ENCODE measurements at places on chromosomes 11 and 22.

DNA sequence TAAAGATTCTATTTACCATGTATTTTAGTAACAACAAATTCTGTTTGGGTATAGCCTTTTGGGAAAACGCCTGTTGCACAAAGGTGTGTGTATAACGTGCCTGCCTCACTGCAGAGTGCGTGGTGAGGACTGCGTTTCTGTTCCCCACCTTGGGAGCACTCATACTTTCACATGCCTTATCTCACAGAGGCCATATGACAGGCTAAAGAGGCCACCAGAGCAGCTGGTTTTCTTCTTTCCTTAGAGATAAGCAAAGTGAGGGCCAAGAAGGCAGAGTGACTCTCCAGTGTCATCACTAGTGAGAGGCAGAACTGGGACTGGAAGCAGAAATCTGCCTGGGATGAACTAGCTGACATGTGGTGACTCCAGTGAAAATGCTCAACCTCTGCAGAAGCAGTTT is 369.2 kb upstream of the NARS2 start:
- DNase-seq, result no peak

GRCh38 chr11:19880088-19880345 is 167.4 kb downstream of the NAV2 start:
- no peak for DNase-seq

DNA sequence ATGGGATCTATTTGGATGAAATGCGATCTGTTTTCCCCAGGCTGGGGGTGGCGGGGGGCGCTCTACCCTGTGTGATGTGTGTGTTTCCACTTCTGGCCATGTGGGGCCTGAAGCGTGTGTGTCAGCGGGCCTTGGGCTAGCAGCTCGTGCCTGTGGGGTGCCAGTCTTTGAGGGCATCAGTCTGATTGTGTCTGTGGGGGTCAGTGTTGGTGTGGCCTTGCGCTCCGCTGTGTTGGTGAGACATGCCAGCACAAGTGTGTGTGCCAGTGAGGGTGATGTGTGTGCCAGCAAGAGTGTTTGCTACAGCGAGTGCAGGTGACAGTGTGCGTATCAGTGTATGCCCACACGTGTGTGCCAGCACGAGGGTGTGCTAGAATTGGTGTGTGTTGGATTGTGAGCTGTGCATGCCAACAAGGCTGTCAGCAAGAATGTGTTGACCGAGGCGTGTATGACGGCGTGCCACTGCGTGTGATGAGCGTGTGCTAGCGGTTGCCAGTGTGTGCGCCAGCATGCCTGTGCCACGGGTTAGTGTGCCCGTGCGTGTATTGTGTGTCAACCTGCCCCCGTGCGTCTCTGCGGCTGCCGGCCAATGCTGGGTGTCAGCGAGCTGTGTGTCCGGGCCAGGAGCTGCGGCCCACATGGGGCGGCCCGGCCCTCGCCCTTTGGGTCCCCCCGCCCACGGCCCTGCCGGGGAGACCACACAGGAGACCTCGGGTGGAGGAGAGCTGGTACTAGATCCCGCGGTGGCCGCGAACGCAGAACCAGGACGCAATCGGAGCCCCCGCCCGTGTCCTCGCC is 519 bp downstream of the ARRB1 start:
- DNase-seq, result peak; percentile 48

- DNase-seq, result no peak
Measured at GRCh38 chr11:58525037-58525614, 17.2 kb upstream of the OR5B21 start.

DNA sequence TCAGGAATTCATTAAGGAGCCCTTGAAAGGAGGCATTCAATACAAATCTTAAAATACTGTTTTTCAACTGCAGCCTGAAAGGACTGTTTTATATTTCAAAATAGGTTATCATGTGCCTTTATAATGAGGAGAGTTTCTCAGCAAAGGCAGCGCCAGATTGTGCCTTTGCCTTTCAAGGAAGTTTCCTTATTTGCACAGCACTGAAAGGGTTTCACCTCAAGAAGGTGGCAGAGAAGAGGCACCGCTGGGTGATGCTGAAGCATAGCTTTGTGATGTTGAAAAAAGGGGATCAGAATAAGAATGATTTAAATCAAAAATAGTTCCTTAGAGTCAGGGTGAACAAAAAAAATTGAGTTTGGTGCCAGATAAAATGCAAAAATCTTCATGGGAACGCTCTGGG is 601.0 kb upstream of the KIRREL3 start:
- DNase-seq, result no peak

GRCh38 chr11:108733479-108734116 is 68.7 kb downstream of the DDX10 start:
- DNase-seq, result no peak

DNA sequence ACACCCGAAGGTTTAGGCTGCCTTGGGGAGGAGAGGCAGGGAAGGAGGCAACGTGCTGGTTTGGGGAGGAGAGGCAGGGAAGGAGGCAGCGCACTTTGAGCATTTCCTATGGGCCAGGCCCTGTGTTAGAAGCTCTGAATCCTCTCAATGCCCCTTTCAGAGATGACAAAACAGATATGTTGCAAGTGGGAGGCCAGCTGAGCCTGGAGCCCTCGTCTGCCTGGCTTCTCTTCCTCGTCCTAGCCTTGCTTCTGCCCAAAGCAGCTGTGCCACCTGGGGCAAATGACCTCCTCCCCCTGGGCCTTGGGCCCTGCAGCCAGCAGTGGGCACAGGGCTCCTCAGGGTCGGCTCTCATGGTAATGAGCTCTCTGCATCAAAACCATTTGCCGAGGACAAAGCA is 15.3 kb upstream of the LRRC32 start:
- no peak for DNase-seq

DNA sequence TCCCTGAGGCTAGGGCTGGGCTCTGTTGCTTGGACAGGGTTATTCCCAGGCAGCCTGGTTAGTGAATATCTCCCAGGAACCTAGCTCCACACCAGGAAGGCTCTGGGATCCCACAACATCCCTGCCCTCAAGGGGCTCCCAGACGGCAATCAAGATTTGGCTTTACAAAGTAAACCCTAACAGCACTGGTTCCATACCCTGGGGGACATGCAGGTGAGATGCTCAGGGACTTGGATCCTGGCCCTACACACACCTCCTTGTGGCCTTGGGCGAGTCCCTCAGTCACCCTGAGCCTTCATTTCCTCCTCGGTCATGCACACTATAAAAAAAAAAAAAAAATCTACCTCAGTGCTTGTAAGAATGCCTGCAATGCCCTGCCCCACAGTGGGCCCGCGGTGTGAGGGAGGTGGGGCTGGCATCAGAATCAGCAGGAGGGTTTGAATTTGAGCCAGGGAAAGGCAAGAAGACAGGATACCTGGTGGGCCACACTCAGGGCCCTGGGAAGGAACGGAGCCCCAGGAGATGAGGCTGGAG is 86.3 kb downstream of the MORC2 start:
- no peak for DNase-seq

DNA sequence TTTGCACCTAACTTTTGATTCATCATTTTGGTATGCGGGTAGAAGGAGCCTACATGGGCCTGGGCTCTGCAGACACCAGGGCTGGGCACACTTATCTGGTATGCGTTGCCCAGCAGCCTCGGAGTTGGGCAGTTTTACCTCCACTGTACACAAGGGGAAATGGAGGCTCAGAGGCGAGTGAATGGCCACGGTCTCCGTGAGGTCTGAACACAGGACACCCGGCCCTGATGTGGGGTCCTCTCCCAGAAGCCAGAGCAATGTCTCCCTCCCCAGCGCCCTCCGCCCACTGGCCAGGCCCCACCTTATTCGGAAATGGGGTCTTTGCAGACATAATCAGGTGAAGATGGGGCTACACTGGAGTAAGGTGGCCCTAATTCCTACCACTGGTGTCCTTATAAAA is 43.7 kb downstream of the OSBPL5 start:
- DNase-seq, result peak; percentile 26

GRCh38 chr11:7422544-7423331 is 62.6 kb upstream of the OLFML1 start:
- DNase-seq, result no peak

DNA sequence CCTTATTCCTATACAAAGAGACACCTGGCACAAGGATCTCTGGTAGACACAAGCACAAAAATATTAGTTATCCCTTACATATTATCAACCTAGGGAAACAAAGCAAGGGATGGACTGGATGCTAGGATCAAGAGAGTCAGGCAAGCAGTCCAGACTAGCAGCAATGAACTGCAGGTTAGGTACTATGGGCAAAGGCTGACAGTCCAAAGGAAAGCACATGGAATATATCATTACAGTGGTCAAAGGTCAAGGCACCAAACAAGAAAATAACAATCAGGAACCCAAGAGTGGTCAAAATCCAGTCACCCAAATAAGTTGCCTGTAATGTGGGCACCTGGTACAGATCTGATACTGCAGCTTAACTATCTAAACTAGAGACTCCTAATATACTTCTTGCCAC is 77.7 kb downstream of the TTC28 start:
- no peak for DNase-seq

DNA sequence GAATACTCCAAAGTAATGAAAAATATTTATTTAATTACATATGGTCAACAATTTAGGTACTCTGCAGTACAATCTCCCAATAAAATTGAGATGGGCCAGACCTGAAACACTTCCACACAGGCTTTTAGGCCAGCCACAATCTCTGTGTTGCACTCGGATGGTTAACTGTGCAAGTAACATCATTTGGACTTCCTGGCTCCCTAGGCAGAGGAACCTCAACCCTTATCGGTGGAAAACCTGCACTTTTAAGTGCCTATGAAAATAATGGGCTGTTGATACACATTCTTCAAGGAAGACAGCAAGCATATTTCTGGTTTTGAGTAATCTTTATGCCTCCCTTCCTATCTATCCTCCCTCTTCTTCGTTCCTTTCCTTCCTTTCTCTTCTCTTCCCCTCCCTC is 343.1 kb downstream of the SOX6 start:
- no peak for DNase-seq

DNA sequence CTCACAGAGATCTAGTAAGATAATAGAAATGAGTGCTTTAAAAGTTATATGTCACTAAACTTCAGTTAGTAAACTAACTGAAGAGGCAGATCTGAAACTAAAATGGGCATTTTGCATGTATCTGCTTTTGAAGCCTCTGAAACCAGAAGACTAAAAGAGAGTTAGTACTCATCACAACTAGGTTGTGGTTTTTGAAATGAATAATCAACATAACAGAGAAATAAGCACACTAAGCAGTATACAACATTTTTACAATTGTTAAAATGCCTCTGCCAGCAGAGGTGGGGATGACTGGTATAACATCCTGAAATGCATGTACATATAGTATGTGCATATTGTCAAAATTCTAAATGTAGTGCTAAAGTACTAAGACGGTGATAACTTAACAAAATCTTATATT is 564.5 kb downstream of the DLG2 start:
- no peak for DNase-seq

GRCh38 chr11:9752091-9752490 is 88.2 kb downstream of the SWAP70 start:
- DNase-seq, result no peak

GRCh38 chr11:79973721-79974617 is 533.1 kb upstream of the TENM4 start:
- DNase-seq, result no peak

GRCh38 chr11:70790671-70791300 is 392.5 kb downstream of the CTTN start:
- DNase-seq, result no peak

- no peak for DNase-seq
Measured at GRCh38 chr22:20396639-20397038, 2.7 kb downstream of the ZNF74 start.

DNA sequence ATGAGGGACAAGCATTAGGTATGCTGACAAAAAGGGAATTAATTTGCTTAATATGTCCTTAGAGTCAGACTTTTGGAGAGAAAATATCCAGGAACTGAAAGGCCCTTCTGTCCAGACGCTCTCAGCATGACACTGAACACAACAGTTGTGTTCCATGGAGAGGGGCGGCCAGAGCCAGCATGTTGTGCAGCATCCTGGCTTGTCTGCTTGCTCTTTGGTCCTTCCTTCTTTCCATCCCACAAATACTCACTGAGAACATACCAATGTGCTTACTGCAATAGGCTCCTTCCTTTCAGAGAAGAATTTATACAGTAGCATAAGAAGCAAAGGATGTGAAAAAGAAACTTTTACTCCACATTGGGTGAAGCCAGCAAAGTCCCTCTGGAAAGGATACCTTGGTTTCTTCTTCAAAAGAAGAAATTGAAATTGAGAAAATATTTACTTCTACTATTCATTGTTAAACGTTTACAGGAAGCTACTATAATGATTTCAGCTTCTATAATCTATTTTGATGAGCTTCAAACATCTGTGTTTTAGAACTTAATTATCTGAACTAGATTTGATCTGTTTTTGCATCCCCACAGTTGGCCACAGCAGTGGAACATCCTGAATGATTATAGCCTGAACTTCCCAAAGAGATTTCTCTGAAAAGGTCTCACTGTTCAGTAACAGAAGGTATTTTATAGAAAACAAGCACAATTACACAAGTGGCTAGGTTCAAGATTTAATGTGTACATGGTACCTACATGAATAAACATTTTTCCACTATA is 304.1 kb upstream of the PITPNB start:
- no peak for DNase-seq

- DNase-seq, result no peak
Measured at GRCh38 chr11:70132641-70133040, 54.5 kb downstream of the ANO1 start.
